Activated CD4-positive, alpha-beta T cell treated with anti-CD3 and anti-CD28 coated beads, Interleukin-2, amount 10 ng/mL, durations not matched to agents 7 days and 5 days (primary cell): ENCODE measurements at places on chromosomes 13 and 19. TPM values are rescaled to one million over a fixed set of nuclear protein-coding genes. Genes with fewer than 3 reads are reported as not detected.
A peak's percentile ranks its signal among the peaks of the same experiment; 100 is the strongest.

DNA sequence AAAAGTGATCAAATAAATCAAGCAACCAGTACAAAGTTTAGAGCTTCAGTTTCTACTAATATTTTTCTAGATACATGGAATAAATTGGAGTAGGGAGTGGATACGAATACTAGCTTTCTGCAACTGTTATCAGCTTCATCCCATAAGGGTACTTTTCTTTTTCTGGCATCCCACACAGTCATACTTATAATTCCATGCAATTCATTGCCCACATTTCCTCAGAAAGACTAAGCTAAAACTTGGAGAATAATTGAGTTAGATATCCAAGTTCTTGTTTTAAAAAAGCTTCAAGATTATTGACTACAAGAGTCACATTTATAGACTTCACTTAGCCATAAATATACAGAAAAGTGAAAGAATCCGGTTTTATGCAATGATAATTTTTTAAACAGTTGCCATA, 186.9 kb downstream of the OLFM4 start:
- no peak for DNase-seq

- no peak for DNase-seq
These were observed 36.2 kb upstream of the GTF3A start for GRCh38 chr13:27388241-27388640.

DNA sequence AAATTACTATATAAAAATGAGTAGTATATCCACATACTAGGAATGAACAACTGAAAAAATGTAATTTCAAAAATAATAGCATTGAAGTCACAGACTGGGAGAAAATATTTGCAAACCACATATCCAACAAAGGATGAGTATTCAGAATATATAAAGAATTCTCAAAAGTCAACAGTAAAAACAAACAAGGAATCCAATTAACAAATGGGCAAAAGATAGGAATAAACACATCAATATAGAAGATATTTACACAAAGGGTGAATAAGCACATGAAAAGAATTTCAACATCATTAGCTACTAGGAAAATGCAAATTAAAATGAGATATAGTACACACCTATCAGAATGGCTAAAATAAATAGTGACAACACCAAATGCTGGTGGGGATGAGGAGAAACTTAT, 37.0 kb downstream of the MYCBP2 start:
- DNase-seq: no peak

DNA sequence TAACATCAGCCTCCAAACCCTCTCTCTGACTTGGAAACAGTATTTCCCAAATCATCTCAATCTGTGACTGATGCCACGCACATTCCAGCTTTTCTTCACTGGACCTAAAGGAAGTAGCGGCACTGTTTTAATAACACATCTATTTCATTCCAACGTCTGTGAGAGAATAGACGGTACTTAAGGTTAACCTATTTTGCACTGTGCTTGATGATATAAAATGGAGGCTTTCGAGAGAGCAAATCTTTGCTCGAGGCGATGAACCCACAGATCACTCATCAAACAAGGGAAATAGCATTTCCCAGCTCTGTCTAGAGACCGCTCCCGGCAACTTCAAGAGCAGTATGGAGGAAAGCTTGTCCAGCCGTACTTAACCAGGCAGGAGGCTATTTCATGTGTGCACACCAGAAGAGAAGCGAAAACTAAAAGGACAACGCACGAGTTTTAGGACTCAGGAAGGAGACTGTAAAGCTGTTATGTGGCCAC, 2.9 kb downstream of the UBL3 start:
- DNase-seq: peak; percentile 18

- DNase-seq: no peak
These were observed 1105.5 kb upstream of the SPRY2 start for GRCh38 chr13:81446441-81446840.

- DNase-seq: no peak
These were observed 823 bp downstream of the DOCK6 start for GRCh38 chr19:11261431-11261970.

DNA sequence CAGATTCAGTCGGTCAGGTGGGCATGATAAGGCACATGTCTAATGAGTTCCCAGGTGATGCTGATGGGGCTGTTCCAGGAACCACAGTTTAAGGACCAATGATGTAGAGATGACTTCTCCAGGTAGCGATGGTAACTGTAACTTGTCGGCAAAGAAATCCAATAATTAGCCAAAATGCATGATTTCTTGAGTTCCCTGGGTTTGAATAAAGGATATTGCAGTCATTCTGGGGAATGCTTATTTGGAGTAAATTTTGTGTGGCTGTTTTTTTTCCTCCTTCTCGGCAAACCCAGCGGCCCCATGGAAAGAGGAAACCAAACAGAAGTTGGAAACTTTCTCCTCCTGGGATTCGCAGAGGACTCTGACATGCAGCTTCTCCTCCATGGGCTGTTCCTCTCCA, at the start of gene OR7C2:
TSS of gene OR7C2 (plus strand) at position 301 of the 400 bp plus-strand sequence. CDS start at position 301, 0 bp downstream.
- DNase-seq: no peak

GRCh38 chr13:73757481-73758233, 376.5 kb downstream of the KLF12 start:
- no peak for DNase-seq

DNA sequence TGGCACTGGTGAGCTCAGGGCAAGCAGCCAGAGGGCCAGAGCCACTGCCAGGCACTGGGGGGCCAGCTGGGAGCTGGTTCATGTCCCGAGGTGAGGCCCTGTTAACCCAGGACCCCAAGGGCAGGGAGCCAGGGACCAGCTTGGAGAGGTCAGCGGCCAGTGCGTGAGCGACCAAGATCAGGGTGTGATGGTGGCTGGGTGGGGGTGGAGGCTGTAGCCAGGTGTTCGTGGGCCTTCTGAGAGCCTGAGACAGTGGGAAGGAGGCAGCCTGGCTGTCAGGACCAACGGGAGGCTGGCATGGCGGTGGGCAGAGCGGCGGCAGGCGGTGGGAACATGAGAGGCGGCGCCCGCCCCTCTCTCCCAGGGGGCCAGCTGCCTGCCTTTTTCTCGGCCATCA, 8.1 kb upstream of the KPTN start:
- DNase-seq: no peak

DNA sequence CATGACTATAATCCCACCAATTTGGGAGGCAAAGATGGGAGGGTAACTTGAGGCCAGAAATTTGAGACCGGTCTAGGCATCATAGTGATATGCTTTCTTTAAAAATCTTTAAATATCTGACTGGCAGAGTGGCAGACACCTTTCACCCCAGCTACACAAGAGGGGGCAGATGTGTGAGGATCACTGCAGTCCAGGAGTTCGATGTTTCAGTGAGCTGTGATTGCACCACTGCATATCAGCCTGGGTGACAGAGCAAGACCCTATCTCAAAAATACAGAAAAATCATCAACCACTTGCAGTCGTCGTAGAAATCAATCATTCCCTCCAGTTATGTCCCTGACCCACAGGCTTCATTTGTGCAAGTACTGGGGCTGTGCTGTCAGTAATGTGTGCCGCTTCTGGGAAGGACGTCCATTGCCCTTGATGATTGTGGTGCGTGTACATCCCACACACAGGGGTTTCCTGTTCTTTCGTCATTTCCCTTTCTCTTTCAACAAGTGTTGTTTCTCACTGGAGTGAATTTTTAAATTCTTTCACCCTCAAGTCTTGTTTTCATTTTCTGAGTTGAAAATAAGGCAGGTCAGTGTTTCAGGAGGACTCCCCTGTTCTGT, 1.4 kb downstream of the LGALS14 start:
- peak; percentile 13 for DNase-seq

DNA sequence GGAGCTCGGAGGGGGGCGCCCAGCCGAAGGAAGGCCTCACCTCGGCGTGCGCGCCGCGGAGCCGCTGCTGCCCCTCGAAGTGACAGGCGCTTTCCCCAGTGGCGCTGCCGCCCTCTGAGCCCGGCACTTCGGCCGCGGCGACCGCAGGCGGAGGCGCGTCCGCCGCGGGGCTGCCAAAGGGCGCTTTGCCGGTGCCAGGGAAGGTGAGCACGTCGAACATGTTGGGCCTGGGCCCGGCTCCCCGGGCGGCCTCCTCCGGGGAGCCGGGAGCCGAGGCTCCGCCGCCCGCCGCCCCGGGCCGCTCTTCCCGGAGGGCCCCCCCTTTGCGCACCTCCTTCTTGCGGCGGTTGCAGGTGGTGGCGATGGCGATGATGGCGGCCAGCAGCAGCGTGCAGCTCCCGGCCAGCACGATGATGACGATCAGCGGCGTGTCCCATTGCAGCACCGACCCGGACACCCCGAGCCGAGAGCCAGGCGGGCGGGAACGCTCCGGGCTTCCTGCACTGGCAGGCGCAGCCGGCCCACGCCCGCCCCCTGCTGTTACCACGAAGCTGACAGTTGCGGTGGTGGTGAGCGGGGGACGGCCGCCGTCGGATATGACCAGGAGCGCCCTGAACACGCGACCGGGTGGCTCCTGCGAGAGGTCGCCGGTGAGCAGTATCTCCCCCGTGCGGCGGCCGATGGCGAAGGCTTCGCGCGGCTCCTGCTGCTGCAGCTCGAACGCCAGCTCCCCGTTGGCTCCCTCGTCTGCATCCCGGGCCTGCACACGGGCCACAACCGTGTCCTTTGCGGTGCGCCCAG, 2.5 kb downstream of the PCDH8 start:
- peak; percentile 37 for DNase-seq

- DNase-seq: no peak
These were observed 19.1 kb upstream of the PNMA8B start for GRCh38 chr19:46514589-46515289.

- DNase-seq: no peak
These were observed 66.7 kb downstream of the CDADC1 start for GRCh38 chr13:49314344-49314882.

DNA sequence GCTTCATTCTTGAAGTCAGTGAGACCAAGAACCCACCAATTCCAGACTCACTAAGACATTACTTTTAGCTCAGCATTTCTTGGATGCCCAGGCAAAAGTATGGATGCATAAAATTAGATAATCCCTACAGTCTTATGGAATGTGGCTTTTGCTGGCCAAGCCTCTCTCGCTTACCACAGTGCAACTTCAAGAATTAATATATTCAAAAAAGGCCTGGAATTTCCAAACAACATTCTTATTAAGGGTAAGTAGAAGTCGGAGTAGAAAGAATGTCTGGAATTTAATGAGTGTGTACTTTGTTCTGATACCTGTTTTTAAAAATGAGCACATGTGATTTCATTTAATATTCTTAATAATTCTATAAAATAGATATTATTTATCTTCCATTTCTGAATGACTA, 302.4 kb upstream of the TMTC4 start:
- DNase-seq: no peak

DNA sequence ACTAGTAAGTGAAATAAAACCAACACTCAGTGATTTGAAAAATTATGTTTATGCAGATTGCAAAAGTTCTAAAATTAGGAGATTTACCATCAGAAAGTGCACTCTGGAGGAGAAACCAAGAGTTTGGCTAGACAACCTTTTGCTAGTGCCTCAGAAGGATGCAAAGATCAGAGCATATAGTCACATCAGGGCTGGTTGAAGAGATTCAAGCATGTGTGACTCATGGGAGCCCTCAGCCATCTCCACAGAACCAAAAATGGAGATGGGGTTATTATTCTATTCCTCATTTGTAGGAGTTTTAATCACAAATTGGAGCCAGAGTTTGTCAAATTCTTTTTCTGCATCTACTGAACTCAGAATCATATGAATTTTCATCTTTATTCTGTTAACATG, 32.9 kb upstream of the OXGR1 start:
- no peak for DNase-seq

DNA sequence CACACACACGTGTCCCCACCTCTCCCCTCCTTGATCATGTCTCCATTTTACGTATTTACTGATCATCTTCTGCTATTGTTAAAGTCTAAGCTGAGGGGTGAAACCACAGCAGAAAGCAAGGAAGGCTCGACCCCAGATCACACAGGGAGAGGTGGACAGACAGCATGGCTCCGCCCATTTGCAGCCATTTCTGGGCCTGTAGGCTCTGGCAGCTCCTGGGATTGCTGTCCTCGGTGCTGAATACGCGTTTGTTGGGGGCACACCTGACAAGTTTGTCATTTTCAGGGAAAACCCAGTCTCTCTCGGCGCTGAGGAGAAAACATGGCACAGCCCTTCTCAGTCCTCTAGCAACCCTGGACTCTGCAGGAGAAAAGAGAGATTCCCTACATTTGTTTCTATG, 8.0 kb downstream of the TMEM86B start:
- DNase-seq: no peak

GRCh38 chr19:18574691-18575291, 3.1 kb downstream of the UBA52 start:
- DNase-seq: no peak

- DNase-seq: no peak
These were observed 91.9 kb downstream of the ZNF431 start for GRCh38 chr19:21233691-21234090.

GRCh38 chr19:7917267-7918061, 2.7 kb upstream of the SNAPC2 start:
- peak; percentile 51 for DNase-seq

DNA sequence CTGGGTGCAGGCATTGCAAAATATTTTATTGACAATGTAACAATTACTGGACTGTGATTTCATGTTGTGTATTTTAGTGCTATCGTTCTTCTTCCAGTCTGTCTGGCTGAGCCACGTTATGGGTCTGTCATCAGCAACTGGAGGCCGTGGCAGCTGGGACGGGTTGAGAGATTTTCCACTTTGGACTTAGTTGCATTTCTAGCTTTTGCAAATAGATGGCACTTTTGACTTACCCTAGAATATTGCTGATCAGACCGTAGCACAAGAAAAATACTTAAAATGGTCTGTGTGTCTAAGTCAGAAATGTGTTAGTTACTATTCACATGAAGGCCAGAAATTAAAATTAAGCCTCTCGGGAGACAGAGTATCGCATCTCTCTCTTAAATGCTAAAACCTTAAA, 211.1 kb downstream of the TEX29 start:
- no peak for DNase-seq

- no peak for DNase-seq
These were observed 18.2 kb downstream of the ZNF121 start for GRCh38 chr19:9565900-9566705.

DNA sequence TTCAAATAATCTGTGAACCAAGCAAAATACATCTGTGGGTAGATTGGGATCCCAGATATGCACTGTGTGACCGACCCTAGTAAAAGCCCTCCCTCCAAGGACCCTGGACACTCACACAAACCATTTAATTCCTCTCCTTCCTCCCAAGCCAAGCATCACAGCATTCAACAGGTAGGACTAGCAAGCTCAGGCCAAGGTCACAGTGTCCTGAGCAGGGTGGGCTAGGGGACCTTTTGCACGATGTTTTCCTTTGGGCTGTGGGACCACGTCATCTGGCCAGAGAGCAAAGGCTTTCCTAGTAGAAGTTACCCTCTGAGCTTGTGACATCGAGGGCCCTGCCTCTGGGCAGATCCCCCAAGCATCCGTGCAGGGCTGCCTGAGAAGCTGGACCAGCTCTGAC, 297.6 kb upstream of the ZNF507 start:
- DNase-seq: no peak

Gene ZNF358
- total RNA-seq: 6.7 TPM

Gene CDX2
- not detected for total RNA-seq

Gene SLC25A41
- total RNA-seq: 0.42 TPM

Gene TRIM13
- total RNA-seq: 17.7 TPM

Gene CCDC122
- 0.62 TPM for total RNA-seq

Gene PRRG2
- total RNA-seq: 1.1 TPM

Gene NCAN
- not detected for total RNA-seq

Gene COMP
- not detected for total RNA-seq

Gene S1PR2
- 6.1 TPM for total RNA-seq

Gene ERICH6B
- total RNA-seq: not detected

Gene IQCN
- total RNA-seq: 7.2 TPM
